ENCODE measurements at places on chromosomes 5 and 9.

DNA sequence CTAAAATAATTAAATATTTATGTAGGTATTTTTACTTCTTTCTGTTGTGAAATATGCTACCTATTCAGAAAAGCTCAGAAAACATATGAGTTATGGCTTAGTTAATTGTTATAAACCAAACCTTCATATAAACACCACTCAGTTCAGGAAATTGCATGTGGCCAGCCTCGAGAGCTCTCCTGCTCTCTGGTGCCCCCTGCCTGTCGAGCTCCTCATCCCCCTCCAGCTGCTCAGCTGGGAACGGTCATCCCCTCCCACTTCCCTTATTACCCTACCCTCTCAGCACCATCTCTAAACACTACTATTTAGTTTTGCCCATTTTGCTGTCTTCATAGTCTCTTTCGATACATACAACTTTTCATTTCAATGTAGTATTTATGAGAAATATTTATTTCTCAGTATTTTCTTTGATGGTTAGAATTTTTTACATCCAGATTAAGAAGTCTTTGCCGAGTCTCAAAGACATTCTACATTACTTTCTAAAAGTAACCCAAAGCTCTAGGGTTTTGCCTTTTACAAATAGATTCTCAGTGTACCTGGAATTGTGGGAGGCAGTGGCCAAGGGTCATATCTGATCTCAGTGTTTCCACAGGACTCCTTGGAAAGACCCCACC, 51.2 kb upstream of the SEMA4D start:
- peak; percentile 82 for DNase-seq

GRCh38 chr9:76453785-76454184, 5.2 kb upstream of the GCNT1 start:
- no peak for DNase-seq

- DNase-seq: no peak
These were observed 20.0 kb downstream of the JMY start for GRCh38 chr5:79255786-79256557.

GRCh38 chr9:26219961-26220360, 541.7 kb upstream of the TUSC1 start:
- no peak for DNase-seq

DNA sequence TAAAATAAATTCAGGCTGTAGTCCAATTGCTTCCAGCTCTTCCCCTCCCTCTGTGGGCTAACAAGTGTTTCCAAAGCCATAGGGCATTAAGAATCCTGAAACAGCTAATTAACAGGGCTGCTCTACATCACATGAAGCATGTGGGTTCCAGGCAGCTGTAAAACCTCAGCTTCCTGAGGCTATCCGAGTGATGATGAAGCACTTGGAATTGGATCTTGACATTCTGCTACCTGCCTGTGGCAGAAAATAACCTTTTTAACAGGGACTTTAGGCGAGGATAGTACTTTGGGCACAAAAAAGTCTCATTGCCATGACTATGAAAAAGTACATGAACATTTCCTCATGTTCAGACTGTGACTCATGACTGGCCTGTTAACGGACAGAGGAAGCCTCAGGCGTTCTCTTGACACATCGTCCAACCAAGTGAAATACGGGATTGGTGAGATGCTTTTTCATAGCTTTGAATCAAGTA, 107.2 kb downstream of the PDE4D start:
- no peak for DNase-seq

DNA sequence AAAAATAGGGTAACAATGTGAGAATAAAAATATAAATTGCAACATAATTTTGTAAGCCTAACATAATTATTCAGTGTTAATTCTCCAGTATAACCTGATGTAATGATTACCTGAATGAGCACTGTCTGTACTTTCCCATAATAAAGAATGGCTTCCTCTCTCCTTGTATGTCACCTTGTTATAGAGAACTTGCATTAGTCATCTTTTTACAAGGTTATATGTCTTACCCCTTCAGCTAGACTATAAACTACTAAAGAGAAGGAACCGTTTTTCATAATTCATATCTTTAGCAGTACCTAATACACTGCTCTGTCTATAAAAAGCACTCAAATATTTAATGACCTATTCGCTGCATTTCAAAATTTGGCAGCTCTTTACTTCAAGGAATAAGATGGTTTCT, 19.8 kb downstream of the STRBP start:
- DNase-seq: no peak

DNA sequence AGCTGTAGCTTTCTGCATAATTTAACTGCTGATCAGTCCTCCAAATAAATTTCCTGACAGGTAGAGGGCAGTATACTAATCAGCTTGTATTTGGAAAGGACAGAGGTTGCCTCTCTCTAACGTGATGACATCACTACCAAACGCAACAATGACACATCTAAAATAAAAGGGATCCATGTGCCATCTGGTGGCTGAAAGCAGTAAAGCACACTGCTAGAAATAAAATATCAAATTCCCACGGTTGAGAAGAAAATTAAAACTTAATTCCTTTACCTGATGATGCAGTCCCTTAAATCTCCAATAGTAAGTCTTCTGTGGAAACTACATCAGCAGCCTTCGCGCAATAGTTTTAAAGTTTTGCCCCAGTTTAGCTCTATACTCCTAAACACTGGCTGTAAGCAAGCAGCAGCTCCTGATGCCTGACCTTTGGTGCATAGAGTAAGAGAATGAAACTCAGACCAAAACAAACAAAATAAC, 54.5 kb downstream of the DIAPH1 start:
- peak; percentile 72 for DNase-seq

GRCh38 chr5:63439537-63439936, 522.7 kb downstream of the HTR1A start:
- no peak for DNase-seq

DNA sequence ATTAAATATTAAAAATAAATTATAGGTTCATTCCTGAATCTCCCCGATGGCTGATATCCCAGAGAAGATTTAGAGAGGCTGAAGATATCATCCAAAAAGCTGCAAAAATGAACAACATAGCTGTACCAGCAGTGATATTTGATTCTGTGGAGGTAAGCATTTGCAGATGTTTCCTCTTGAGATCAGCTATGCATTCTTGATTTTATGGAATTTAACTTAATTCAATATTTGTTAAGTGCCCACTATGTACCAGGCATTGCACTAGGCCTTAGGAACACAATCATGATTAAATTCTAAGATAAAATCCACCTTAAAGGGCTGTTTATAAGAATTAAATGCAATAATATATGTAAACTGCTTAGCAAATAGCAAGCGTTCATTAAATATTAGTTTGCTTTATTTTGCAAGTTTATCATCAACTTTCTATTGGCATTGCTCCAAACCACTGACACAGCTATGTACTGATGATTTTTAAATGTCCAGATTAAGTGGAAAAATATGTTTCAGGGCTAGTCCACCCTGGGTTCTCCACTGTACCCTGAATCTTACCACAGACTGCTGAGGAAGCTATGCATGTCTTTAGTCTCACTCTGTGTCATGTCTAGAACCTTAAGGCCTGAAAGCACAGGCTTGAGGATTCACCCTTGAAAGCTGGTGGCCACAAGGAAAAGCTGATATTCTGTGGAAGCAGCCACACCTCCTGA, 33.2 kb downstream of the SLC22A4 start:
- no peak for DNase-seq

- DNase-seq: no peak
These were observed 1195.3 kb upstream of the SEMA6A start for GRCh38 chr5:117769877-117770276.

DNA sequence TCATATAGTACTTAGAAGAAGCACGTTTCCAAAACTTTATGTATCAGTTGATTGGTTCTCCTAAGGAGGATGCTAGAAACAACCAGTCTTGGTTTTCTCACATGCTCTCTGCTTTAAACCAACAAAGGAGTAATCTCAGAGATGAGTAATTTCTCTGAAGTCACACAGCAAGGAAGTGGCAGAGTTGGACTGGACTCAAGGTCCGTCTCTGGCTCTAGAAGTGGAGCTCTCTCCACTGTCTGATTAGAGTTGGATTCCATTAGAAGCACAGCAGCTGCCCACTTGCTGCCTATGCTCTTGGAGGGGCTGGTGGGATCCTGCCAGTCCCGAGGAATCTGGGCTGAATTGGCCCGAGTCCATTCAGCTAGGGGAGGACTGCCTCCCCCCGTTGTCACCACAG, 21.0 kb downstream of the RALGPS1 start:
- DNase-seq: no peak

GRCh38 chr9:7844242-7844641, 44.7 kb upstream of the DMAC1 start:
- no peak for DNase-seq

DNA sequence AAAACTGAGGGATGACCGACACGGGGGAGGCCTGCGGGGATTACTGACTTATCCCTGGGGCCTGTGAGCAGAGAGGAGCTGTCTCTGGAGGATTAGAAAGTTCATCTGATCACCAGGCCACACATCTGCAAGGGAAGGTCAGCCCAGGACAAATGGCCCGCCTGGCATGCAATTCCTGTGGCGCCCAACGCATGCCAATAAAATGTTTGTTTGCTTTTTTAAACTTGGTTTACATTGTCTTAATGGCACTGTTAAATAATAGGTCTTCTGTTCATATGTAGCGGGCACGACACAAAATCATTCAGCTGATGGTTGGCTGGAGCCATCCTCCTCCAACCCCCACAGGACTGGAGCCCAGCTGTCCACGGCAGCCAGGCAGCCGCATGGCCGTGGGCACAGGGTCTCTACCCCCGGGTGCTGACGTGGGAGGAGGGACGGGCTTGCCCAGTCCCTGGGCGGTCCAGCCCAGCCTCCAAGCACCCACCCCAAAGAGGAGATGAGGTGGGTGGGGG, 41.0 kb upstream of the SLC12A7 start:
- no peak for DNase-seq

GRCh38 chr9:99752417-99753109, 69.1 kb upstream of the NR4A3 start:
- DNase-seq: no peak

DNA sequence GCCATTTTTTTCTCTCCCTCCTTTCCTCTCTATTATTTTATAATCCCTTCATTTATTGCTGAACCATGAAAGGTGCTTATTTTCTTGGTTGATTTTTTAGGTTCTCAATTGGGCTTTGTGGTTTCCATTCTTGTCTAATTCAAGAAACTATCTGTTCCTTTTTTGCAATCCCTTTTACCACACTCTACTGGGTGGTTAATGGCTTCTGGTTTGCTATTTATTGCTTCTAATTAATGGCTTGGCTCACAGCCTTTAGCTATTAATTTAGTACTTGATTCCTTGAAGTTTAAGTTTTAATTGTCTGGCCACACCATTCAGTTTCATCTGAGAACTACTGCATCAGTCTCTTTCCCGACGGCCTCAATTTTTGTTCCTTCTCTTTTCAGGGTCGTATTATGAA, 5.6 kb downstream of the FRRS1L start:
- DNase-seq: no peak

DNA sequence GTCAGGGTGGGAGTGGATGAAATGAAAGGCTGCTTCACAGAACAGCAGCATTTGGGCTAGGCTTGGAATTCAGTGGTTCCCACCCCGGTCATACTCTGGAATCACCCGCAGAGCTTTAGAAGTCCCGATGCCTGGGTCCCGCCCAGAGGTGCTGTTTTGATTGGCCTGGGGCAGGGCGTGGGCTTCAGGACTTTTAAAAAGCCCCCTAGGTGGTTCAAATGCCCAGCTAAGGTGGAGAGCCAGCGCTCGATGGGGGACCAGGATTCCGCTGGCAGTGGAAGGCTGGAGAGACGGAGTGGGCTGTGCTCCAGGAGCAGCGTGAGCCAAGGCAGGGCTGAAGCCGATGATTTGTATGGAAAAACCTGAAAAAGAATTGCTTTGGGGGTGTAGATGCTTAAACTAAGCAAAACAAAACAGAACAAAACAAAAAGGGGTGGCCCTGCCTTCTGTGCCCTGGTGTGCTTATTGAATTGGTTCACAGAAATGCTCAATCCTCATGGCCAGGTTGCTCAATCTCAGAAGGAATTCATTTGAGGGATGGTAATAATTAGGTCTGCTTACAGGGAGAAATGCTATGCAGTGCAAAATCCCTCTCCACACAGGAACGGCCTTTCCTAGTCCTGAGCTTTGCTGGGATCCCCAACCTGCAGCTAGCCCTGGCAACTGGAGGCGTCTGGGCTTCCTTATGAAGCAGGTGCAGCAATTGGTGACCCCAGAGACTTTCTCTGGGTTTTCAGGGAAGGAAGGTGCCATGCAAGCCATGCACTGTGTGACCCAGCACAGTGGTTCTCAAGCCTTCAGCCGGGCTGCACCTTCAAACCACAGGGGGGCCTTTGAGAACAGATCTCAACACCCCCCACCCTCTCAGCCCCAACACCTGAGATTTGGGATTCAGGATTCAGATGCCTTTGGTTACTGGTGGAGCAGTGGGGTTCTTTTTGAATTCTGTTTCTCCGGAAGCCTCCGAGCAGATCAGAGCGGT, 174.0 kb upstream of the ZNF618 start:
- no peak for DNase-seq

DNA sequence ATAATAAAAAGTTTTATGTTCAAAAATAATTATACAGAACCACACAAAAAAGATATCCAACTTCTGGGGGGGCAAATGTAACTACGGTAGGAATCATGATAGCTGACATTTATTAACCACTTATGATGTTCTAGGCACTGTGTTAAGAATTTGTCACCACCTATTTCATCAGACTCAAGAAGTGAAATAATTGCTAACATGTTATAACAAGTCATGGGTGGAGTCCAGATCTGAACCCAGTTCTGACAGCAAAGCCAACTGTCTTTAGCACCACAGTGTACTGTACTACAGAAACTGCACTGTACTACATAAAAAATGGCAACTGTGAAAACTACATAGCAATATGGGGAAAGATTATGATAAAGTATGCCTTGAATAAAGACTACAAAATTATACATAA, 3.0 kb upstream of the SAP30L start:
- no peak for DNase-seq

GRCh38 chr9:119289740-119290433, 79.3 kb downstream of the BRINP1 start:
- no peak for DNase-seq

- no peak for DNase-seq
These were observed 247.6 kb upstream of the IRX4 start for GRCh38 chr5:2130361-2130760.

DNA sequence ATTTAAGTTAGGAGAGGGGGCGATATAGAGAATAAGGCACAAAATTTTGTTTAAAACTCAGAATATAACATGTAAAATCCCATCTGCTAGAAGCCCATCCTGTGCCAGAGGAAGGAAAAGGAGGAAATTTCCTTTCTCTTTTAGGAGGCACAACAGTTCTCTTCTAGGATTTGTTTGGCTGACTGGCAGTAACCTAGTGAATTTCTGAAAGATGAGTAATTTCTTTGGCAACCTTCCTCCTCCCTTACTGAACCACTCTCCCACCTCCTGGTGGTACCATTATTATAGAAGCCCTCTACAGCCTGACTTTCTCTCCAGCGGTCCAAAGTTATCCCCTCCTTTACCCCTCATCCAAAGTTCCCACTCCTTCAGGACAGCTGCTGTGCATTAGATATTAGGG, 18.3 kb downstream of the MOCS2 start:
- no peak for DNase-seq

- no peak for DNase-seq
These were observed 36.8 kb upstream of the RNF38 start for GRCh38 chr9:36436909-36437308.
